ENCODE measurements at places on chromosomes 1 and 21. TPM values are rescaled to one million over a fixed set of nuclear protein-coding genes. Genes with fewer than 3 reads are reported as not detected.

- H3K4me3 ChIP-seq = no peak overlapping the region
- H3K36me3 ChIP-seq = no peaks in the 10 kb centered on the region
- no peak overlapping the region for H3K27ac ChIP-seq
- peaks cover 4% of the 10 kb centered on the region for H3K4me1 ChIP-seq
- DNase-seq = no peak
- peaks cover 10% of the 10 kb centered on the region for H3K27me3 ChIP-seq
Measured at GRCh38 chr21:35198982-35199732, 150.1 kb upstream of the RUNX1 start.

DNA sequence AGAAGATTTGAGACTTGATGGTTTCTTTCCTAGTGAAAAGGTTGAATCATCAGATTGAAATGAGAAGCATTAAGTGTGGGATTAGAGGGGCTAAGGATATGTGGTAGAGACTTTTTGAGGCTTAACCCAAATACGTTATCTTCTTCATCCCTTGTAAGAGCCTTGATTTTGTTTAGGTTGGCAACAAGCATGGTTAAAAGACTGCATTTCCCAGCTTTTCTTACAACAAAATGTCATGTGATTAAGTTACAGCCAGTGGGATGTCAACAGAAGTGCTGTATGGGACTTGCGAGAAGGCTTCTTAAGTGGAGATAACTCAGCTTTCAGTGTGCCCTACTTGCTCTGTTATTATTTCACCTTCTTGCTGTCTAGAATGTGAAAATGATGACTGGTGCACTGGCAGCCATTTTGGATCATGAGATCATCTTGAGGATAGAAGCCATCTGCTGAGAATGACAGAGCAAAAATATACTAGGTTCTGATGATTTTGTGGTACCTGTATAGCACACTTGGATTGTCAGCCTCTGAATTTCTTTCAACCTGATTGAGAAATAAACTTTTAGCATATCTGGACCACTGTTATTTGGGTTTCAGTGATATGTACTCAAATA lies 41.3 kb upstream of the GNG12 start:
- no peak for DNase-seq
- H3K27ac ChIP-seq = no peak overlapping the region
- H3K4me1 ChIP-seq = no peaks in the 10 kb centered on the region

The LCE2B gene
- total RNA-seq = not detected

GRCh38 chr1:54167422-54168139 lies 14.8 kb upstream of the CDCP2 start:
- DNase-seq = no peak
- no peaks in the 10 kb centered on the region for H3K27me3 ChIP-seq
- peaks cover 7% of the 10 kb centered on the region for H3K4me1 ChIP-seq
- H3K4me3 ChIP-seq = no peak overlapping the region

The AMY1A gene
- total RNA-seq = not detected

- no peaks in the 10 kb centered on the region for H3K27me3 ChIP-seq
- no peaks in the 10 kb centered on the region for H3K4me1 ChIP-seq
- H3K27ac ChIP-seq = no peak overlapping the region
- no peaks in the 10 kb centered on the region for H3K36me3 ChIP-seq
- H3K4me3 ChIP-seq = no peak overlapping the region
Measured at GRCh38 chr1:193677874-193678273, 491.5 kb upstream of the B3GALT2 start.

GRCh38 chr1:156245451-156246232 lies 2.2 kb downstream of the PAQR6 start:
- DNase-seq = no peak
- peak overlapping the region; percentile 55 for H3K27ac ChIP-seq
- peaks cover 4% of the 10 kb centered on the region for H3K36me3 ChIP-seq
- H3K27me3 ChIP-seq = no peaks in the 10 kb centered on the region

GRCh38 chr1:2971101-2971501 lies 50.2 kb upstream of the ACTRT2 start:
- H3K4me3 ChIP-seq = no peak overlapping the region
- no peak overlapping the region for H3K27ac ChIP-seq
- H3K36me3 ChIP-seq = no peaks in the 10 kb centered on the region
- no peaks in the 10 kb centered on the region for H3K4me1 ChIP-seq
- no peaks in the 10 kb centered on the region for H3K27me3 ChIP-seq
- DNase-seq = no peak

DNA sequence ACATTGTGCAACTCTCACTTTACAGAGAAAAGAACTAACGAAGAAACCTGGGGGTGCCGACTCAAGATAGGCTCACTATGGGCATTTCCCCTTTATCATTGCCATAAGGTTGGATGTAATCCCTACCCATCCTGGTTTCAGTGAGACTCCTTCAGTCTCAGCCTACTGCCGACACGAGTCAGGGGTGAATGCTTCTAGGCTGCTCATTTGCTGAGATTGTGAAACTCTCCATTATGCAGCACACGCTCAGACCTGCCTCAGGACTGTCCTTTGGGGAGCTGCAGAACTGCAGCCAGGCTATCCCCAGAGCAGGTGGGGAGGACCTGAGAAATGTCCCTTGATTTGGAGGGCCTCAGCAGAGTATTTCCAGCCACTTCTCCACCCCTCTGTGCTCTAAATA lies 22.2 kb downstream of the TSHB start:
- no peaks in the 10 kb centered on the region for H3K27me3 ChIP-seq
- no peak for DNase-seq
- H3K36me3 ChIP-seq = peaks cover 4% of the 10 kb centered on the region

DNA sequence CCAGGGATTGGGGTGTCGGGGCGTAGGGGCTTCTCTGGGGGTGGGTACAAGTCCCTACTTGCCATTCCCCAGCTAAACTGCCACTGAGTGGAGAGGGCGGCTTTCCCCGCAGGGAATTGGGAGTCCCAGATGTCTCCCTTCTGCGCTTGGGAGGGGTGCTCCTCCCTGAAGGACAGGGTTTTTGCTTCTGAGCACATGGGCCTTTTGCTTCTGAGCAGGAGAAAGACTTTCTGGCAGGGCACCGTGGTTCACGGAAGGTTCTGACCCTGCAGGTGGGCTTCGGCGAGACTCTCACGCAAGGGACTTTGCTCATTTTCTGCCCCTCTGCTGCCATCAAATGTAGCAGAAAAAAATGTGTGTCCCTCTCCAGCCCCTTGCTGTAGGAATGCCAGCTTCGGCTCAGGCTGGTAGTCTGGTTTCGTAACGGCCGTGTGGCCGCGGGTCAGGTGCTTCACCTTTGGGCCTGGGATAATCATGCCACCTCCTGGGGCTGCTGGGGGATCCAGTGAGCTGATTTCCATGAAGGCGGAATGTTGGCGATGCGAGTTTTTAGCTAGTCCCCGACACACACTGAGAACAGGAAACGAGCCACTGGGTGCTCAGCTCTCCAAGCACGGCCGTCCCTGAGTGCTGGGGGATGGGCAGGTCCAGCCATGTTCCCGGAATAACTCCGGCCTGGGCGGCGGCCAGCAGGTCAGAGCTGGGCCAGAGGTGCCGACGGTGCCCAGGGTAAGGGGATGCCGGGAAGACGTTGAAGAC lies 364.0 kb downstream of the CAMTA1 start:
- no peak overlapping the region for H3K27ac ChIP-seq
- peaks cover 6% of the 10 kb centered on the region for H3K27me3 ChIP-seq
- H3K36me3 ChIP-seq = no peaks in the 10 kb centered on the region
- peaks cover 6% of the 10 kb centered on the region for H3K4me1 ChIP-seq
- no peak for DNase-seq

GRCh38 chr1:193085263-193085662 lies 20.0 kb downstream of the GLRX2 start:
- H3K4me1 ChIP-seq = no peaks in the 10 kb centered on the region
- H3K27ac ChIP-seq = no peak overlapping the region
- H3K36me3 ChIP-seq = peaks cover 23% of the 10 kb centered on the region
- no peak overlapping the region for H3K4me3 ChIP-seq

The C1orf115 gene
- 19.0 TPM for total RNA-seq

The GNG12 gene
- 17.9 TPM for total RNA-seq
